ENCODE measurements at places on chromosomes 4 and X. TPM values are rescaled to one million over a fixed set of nuclear protein-coding genes. Genes with fewer than 3 reads are reported as not detected.

DNA sequence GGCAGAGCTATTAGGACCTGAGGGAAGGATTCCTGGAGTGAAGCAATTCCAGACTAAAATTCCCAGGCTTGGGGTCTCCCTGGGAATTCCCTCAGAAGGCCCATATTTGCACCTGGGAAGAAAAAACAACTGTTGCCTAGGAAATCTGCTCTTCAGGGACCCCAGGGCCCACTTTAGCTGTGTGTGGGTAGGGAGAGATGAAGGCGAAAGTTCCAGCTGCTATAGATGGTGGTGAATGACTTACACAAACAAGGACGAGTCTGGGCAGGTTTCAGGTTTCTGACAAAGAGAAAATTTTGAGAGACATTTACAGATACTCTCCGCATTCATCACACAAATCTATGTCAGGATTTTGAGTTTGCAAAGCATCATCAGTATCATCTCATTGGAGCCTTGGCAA, 126.1 kb downstream of the GPC3 start:
- no peak for DNase-seq

The LUZP4 gene
- not detected for total RNA-seq

The GAGE13 gene
- not detected for total RNA-seq

DNA sequence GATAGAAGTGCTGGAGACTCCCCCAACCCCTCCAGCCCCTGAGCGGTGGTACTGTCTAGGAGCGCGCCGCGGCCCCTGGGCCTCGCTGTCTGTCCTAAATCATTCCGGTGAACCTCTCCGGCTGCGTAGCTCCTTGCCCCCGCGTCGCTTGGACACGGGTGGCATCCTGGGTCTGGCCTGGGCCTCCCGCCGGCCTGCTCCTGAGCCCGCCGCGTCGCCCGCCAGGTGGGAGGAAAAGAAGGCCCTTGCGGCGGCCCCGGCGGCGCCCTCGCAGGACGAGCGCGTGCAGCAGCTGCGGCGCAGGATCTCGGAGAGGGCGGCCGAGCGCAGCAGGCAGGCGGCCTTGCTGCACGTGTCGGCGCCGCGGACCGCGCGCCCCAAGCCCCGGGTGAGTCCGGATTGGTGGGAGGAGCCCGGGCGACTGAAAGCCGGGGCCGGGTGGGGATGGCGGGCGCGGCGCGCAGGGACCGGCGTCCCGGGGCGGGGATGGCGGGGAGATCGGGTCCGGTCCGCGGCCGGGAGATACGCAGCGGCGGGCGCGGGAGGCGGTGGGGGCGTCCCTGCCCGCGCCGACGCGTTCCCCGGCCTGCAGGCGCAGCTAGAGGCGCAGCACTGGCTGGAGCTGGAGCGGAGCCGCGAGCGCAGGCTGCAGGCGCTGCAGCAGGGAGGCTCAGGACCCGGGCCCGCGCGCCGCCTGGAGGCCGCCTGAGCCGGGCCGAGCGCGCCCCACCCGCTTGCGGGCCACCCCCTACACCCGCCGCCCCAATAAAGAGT, 6.5 kb upstream of the RNF4 start:
- peak; percentile 86 for DNase-seq

DNA sequence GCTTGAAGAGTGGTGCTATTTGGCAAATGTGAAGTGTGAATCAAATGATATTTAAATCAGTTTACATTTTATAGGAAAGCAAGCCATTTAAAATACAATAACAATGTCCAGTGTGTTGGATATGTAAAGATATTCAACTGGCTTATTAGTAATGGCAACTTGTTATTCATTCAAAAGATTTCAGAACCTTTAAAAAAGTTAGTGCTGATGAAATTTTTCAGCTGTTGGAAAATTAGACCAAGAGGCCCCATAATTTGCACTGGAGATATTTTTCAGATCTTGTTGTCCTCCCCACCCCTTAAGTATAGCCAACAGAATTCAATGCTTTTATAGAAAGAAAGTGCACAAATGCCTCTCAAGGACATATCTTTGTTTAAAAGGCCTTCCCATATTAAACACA, 54.6 kb downstream of the UNC5C start:
- no peak for DNase-seq

- no peak for DNase-seq
These were observed 744 bp downstream of the NPY5R start for GRCh38 chr4:163344147-163345125.

DNA sequence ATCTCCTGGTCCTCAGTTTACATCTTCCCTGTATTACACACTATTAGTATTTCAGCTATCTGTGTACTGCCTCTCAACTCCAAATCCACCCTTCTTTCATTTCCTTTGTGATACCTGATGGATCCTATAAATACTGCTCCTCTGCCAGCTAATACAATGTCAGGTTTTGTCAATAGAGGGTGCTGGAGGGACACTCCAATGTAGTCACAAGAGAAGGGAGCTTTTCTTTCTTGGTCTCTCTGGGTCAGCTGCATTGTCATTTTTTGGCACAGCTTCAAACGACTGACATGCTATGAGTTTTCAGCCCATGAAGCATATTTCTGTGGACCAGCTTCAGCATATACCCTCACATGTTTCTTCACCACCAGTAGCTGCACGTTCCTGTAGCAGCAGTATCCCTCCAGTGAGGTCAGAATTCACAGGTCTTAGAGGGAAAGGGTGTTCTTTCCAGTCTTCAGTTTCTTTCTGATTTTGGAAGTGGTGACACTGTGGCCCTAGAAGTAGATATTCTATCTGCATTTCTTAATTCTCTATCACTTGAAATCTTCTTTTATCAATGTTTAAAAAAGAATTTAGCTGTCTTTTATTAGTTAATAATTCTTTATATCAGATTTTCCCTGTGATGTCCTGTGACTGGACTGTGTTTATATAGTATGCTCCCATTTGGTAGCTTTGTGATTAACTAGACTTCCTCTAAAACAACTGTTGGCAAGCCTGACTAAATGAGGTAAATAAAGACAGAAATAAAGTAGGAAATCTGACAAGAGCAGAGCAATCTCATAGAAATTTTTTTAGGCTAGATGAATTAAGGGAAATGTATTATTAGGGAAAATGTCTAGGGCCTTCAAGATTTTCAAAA, 60.6 kb downstream of the GABRA2 start:
- no peak for DNase-seq

GRCh38 chrX:149962010-149962409, 23.7 kb upstream of the EOLA2 start:
- DNase-seq, result no peak

GRCh38 chr4:170124406-170124805, 34.6 kb upstream of the AADAT start:
- DNase-seq, result no peak

DNA sequence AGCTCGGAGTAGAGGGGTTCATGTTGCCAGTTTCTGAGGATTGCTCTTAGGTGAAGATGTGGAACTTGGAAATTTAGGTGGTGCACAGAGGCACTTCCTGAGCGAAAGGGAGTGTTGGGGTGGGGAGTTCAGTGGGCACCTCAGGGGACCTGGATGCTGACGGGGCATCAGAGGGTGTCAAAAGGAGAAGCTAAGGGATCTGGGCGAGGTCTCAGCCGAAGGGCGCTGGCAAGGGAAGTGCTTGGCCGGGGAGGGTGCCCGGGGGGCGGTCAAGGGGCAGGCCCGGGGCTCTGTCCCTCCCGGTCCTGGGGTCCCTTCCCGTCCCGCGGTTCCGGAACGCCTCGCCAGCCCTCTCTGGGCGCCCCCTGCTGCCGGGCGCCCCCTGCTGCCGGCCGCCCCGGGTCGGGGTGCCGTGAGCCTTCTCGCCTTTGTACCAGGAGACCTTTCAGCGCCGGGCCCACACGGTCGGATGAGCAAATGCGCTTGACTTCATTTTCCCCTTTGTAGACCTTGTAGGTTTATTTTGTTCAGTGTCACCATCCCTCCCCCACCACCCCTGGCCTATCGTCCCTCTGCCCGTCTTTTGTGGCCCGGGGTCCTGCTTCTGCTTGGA, 3.0 kb upstream of the PHOX2B start:
- no peak for DNase-seq

DNA sequence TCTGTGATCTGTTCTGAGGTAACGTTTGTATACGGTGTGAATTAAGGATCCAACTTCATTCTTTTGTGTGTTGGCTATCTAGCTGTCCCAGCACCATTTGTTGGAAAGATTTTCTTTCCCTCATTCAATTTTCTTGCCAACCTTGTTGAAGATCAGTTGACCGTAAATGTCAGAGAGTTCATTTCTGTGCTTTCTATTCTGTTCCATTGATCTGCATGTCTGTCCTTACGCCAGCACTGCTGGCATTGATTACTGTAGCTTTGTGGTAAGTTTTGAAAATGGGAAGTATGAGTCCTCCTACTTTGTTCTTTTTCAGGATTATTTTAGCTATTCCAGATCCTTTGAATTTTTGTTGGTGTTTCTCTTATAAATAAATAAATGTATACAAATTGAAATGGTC, 60.8 kb downstream of the MTMR1 start:
- DNase-seq, result no peak

GRCh38 chr4:77600521-77601451, 4.8 kb upstream of the CXCL13 start:
- DNase-seq, result no peak

DNA sequence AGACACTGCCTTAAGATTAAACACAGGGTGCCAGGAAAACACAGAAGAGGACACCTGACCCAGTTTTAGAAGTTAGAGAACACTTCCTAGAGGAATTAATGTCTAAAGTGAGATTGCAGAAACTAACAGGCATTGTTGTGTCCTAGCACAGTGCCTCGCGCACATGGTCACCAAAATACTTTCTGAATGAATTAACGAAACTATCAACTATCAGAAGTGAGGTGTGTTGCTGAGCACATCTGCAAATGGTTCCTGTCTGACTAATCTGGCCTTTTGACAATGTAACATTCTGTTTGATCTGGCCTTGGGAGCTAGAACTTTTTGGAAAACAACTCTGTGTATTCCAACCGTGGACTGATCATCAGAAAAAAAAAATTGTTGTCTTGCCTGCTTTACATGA, 556.8 kb upstream of the LCORL start:
- no peak for DNase-seq

DNA sequence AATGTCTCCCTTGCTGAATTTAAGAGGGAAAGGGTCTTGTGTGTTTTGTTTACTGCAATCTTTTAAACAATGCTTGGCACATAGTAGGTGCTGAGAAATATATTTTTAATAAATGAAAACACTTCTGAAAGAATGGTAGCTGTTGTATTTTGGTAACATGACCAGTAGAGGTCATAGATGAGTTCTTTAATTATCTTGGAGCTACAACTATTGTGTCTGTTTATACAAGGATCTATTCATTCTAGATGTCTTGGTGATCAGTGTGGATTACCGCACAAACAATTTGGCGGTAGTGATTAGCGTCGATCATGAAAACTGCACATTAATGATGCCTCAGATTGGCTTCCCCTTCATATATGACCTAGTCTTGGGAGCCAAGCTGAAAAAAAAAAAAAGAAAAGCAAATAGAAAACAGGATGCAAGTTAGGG, 21.4 kb upstream of the SCRG1 start:
- DNase-seq, result no peak

The TLR1 gene
- 51.5 TPM for total RNA-seq

The NOCT gene
- total RNA-seq, result 17.6 TPM

- no peak for DNase-seq
These were observed 102.6 kb downstream of the IQCM start for GRCh38 chr4:149713031-149713430.

GRCh38 chr4:110310795-110311194, 112.4 kb upstream of the ELOVL6 start:
- no peak for DNase-seq

The SH2D1A gene
- 73.6 TPM for total RNA-seq

- DNase-seq, result no peak
These were observed 100.2 kb upstream of the AFAP1 start for GRCh38 chr4:8039853-8040252.

The CDKL2 gene
- 0.32 TPM for total RNA-seq

- no peak for DNase-seq
These were observed 391 bp upstream of the PHKA1 start for GRCh38 chrX:72714478-72714916.

- DNase-seq, result no peak
These were observed 6.6 kb downstream of the KLHL15 start for GRCh38 chrX:24020306-24020876.

The SMARCA1 gene
- total RNA-seq, result 0.18 TPM

- DNase-seq, result no peak
These were observed 136.3 kb downstream of the MGST2 start for GRCh38 chr4:139801895-139802294.

- DNase-seq, result no peak
These were observed 4.1 kb downstream of the SH3RF1 start for GRCh38 chr4:169266661-169267060.

DNA sequence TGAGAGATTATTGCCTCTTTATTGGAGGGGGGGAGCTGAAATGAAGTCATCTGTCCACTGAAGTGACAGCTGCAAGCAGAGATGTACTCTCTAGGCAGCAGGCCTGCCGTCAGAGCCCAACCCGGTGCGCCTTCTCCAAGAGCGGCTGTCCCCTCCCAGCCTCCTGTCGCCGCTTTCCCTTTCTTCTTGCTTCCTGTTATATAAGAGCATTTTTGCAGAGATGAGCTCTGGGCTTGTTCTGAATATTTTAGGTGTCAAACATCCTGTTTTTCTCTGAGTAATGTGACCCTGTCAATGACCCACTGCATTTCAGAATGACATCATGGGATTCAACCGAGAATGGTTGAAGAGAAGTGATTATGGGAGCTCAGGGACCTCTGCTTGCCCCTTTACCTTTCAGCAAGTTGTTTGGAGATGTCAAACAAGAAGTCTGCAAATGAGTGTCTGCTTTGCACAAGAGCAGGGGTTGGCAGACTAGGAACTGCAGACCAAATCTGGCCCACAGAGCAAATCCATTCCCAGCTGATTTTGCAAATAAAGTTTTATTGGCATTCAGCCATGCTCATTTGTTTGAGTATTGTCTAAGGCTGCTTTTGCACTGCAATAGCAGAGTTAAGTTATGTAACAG, 79.9 kb downstream of the SLC9A6 start:
- DNase-seq, result no peak

The BCAP31 gene
- total RNA-seq, result 119 TPM

- no peak for DNase-seq
These were observed 997.4 kb upstream of the PRKX start for GRCh38 chrX:4710618-4711433.

The PCDH11X gene
- total RNA-seq, result not detected

- DNase-seq, result peak; percentile 35
These were observed 44.0 kb downstream of the SLC25A5 start for GRCh38 chrX:119512146-119512800.

DNA sequence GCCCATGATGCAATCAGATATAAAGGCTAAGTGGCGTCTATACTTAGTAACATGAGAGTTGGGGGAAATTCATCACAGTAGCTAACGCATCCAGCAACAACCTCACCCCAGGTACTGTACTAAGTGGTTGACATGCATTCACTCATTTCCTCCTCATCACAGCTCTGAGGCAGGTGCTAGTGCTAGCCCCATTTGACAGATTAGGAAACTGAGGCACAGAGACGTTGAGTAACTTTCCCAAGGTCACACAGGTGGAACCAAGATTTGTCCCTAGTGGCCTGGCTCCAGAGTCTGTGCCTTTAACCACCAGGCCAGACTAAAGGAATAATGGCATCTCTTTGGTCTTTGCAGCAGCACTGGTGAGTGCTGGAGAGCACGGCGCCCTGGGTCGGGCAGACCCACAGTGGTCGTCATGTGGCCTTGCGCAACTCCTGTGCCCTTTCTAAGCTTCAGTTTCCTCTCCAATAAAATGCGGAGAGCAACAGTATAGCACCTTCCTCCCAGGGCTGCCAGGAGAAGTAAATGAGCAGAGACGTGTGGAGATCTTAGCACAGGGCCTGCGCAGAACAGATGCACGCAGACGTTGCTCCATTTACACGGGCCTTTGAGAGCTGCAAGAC, 186.4 kb downstream of the BCOR start:
- no peak for DNase-seq

GRCh38 chrX:9878146-9878820, 88.9 kb upstream of the CLDN34 start:
- DNase-seq, result no peak
